ENCODE measurements at places on chromosomes 16 and 17.

- DNase-seq, result peak; percentile 88
These were observed 2.6 kb downstream of the GPR179 start for GRCh38 chr17:38341035-38341721.

GRCh38 chr16:49462362-49462988 lies 88.9 kb downstream of the C16orf78 start:
- no peak for DNase-seq

DNA sequence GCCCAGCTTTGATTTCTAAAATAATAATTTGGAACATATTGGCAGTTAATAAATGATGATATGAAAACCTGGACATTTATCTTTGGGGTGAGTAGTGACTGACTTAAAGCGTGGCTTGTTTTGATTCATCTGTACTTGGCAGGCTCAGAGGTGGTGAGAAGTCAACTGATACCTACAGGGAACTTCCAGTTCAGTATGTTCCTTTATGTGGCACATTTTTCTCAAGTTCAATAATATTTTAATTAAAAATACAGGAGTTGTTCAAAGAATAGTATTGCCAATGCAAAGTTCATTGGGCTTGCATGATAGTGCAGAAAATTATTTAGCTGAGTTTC lies 34.3 kb downstream of the SLC47A1 start:
- no peak for DNase-seq

- DNase-seq, result no peak
These were observed 810.6 kb downstream of the CDH11 start for GRCh38 chr16:64311241-64311640.

DNA sequence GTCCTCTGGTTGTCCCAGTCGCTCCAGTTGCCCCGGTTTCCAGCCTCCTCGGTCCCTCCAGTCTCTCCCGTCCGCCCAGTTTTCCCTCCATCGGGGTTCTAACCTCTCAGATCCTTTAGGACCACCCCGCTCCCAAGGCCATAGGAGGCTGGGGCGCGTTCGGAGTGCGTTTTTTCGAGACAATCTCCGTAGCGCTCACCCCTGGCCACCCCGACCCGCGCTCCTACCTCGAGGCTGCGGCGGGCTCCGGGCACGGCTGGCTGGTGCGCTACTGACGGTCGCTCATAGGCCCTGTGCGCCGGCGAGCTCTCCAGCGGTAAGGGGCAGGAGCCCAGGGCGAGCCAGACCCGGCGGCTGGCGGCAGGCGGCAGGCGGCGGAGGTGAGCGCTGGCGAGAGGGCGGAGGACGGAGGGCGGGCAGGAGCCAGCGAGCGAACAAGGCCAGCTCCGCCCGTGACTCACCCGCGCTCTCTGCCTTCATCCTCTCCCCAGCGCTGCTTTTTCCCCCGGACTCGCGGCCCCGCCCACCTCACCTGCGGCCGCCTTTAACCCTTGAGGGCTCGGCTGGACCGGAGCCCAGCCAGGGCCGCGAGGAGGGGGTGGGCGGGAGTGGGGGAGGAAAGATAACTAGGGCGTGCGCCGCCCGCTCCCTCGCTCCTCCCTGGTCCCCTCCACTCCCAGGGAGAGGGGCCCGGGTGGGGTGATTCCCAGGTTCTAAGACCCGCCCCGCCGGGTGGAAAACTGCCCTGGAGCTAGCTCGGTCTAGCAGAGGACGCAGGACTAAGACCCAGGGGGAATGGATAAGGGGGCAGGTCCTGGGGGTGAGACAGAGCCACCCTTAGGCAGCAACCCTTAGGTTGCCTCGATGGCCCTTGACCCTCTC lies at the start of gene SP6:
SP6 (minus strand) TSS at position 472 of the 882 bp plus-strand sequence. CDS start 2,734 bp downstream, outside the sequence.
- peak; percentile 70 for DNase-seq

- no peak for DNase-seq
These were observed 27.3 kb downstream of the RNF213 start for GRCh38 chr17:80287806-80288567.

GRCh38 chr17:9227819-9228407 lies 206.6 kb downstream of the NTN1 start:
- no peak for DNase-seq

DNA sequence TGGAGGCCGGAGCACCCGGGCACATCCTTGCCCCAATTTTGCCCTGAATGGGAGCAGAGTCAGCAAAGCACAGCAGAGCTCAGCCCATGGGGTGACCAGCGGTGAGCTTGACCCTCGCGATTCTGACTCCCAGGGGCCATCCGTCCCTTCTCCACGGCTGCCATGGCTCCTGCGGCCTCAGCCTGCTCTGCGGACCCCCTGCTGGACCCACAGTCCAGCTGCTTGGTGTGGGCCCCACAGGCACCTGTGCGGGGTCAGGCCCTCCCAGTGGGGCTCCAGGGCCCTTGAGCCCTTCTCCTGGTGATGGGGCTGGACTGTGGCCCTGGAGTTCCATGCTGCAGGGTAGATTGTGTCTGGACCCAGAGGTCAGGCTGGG lies 144.2 kb downstream of the ENGASE start:
- DNase-seq, result no peak

GRCh38 chr16:88616320-88616719 lies 22.1 kb upstream of the IL17C start:
- DNase-seq, result no peak

DNA sequence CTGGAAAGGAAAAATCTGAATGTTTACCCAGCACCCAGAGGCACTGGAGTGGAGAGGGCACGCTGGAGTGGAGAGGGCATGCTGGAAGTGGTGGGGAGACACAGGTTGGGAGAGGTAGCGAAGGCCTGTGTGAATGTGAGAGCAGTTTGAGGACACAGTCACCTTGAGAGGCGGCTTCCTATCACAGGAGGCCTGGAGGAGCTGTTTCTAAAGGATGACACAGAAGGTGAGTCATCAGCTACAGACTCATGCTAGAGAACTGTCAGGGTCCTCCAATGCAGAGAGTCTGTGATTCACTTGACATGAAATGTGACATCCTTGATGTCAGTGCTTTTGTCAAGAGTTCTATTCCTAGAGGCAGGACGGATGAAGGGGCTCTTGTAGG lies 13.8 kb downstream of the CTRL start:
- no peak for DNase-seq

- no peak for DNase-seq
These were observed 64.9 kb downstream of the CYB561 start for GRCh38 chr17:63381101-63381729.

DNA sequence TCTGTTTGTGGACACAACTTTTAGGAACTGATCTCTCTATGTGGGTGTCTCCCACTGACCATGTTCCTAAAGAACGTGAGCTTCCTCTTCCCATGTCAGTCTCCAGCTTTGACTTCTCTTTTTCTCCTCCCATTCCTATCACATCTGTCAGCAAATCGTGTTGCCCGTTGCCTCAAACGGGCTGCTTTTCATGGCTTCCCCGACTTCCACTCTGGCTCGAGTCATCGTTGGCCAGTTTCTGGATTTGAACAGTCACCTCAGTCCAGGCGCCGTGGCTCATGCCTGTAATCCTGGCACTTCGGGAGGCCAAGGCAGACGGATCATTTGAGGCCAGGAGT lies 5.4 kb downstream of the ABCC1 start:
- no peak for DNase-seq

DNA sequence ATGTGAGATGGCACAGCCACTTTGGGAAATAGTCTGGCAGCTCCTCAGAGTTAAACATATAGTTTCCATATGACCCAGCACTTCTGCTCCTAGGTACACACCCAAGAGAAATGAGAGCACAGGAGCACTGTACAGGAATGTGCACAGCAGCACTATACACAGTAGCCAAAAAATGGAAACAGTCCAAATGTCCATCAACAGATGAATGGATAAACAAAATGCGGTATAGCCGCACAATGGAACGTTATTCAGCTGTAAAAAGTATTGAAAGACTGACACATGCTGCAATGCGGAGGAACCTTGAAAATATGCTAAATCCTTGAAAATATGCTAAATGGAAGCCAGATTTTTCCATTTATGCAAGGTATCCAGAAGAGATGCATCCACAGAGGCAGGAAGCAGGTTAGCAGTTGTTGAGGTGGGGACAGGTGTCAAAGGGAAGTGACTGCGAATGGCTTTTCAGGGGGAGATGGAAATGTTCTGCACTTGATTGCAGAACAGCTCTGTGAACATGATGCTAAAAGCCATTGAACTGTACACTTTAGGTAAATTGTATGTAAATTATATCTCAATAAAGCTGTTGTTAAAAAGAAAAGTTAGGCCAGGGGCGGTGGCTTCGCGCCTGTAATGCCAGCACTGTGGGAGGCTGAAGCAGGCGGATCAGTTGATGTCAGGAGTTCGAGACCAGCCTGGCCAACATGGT lies 80.7 kb downstream of the MPRIP start:
- DNase-seq, result no peak

GRCh38 chr17:77098884-77099545 lies 41.8 kb upstream of the SEC14L1 start:
- no peak for DNase-seq

DNA sequence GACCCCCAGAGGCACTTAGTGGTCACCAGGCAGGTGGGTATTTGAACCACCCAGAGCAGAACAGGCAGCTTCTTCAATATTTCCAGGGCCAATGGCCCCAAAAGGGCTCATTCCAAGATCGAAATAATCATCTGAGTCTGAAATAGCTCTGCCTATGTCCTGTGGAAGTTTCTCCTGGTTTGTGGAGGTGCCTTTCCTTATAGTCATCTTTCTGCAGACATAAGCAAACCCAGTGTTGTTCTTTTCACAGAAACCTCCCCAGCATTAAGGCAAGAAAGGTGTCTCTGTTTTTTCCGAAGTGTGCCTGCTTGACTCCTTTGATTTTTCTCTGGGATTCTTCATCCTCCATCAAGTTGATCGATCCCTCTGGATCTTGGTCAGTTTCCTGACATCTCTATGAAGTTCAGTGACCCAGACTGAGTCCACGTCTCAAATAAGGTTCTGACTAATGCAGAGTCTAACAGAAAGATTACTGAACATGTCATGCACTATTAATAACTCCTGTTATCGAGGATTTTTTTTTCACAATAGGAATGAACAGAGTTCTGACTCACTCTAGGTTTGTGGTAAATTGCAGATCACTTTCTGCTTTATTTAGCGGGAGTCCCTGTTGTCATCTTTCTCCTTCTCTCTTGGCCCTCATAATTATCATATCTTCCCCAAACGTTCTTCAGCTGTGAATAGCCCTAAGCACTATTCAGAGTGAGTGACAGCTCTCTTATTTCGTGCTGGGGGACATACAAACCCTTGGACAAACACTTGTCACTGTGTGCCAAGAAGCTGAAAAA lies 1.5 kb downstream of the LRRC3C start:
- no peak for DNase-seq

DNA sequence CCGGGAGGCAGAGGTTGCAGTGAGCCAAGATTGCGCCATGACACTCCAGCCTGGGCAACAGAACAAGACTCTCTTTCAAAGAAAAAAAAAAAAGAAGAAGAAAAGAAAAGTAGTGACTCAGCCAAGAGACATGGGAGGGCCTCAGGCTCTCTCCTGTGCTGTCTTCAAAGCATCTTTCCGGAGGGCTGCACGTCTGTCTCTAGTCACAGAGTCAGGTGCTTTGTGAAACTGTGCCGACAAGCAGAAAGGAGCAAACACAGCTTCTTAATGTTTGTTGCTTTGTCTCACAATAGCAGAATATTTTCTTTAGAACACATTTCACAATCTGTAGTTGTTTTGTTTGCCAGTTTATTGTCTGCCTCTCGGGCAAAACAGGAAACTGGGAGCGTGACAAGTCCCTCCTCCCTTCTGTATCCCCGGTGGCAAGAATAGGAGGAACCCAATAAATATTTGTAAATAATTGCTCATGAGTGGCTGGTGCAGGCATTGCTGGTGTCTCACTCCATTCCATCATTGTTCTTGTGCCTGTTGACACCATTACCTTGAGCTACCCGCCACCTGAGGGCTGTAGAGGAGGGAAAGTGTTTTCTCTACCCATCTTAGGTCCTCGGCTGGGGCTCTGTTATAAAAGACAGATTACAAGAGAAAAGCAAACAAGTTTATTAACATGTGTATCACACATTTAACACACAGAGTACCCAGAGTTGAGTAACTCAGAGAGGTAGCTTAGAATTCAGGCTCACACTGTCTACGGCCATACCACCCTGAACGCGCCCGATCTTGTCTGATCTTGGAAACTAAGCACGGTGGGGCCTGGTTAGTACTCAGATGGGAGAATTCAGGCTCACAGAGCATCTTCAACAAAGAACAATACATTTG lies 5.5 kb downstream of the GAST start:
- no peak for DNase-seq

DNA sequence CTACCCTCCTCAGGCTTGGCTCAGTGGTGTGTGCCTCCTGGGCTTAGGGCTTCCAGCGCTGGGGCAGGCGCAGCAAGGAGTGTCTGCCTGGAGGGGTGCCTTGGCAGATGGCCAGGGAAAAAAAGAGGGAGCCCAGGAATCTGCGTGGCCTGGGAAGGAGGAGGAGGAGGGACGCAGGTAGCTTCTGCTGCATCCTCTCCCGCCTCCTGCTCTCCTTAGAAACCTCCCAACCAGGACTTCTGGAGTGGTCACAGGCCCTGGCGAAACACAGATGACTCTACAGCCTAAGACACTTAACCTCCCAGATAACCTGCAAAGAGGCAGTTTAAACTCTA lies 7.3 kb upstream of the BCAR1 start:
- DNase-seq, result no peak

- DNase-seq, result peak; percentile 84
These were observed at the start of gene FBXL16 for GRCh38 chr16:705431-706188. Gene FBXL16 (minus strand): TSS chr16:705801. CDS start chr16:697405, 8,396 bp downstream.

DNA sequence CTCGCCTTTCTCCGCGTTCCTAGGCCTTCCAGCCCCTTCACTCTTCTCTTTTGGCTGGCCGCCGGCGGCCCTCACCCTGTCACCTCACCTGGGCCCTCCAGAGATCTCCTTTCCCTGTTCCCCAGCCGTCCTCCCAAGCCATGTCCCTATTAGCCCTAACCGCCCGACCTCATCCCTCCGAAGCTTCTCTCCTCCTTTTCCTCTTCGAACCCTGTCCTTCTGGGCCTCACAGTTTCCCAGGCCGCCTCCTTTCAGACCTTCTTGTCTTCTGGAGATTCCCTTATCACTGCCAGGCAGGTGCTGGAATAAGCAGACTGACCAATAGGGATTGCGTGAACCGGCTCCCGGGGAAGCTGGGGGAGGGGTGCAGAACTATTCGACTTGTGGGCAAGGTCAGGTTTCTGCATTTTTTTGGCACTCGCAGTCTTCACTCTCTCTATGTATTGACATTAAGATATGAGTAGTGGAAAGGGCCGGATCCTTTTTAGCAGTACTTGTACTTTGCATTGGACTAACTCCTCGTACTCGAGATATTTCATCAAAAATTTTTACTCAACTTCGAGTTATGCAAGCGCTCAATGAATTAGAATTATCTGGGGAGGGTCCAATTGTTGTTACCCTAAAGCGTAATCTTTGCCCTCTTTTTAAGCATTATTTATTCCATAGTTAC lies 690 bp downstream of the RHOT1 start:
- DNase-seq, result peak; percentile 45

DNA sequence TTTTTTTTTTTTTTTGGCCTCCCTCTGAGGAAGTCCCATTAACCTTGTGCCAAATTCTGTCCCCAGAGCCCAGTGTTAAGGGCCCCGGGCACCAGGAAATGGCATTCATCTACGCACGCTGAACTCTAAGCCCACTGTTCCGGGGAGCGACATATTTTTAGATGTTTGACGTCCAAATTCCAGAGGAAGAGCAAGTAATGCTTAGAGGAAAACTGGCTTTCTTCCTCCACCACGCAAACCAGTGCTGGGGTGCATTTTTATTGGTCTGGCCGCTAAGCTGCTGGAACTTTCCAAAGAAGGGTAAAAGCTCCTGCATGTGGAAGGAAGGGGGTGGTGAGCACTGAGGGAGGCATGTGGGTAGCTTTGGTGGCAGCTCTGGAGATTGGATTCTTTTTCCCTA lies 8.3 kb downstream of the WFDC1 start:
- DNase-seq, result no peak
